Activated T-cell treated with anti-CD3 and anti-CD28 coated beads, Interleukin-2, amount 50 U/mL, for 24 hours (primary cell): ENCODE measurements at places on chromosomes 2 and 18.

GRCh38 chr2:102893870-102894269 is 132.0 kb downstream of the TMEM182 start:
- no peak for DNase-seq

- DNase-seq = no peak
Observed at GRCh38 chr2:100040906-100041305, 101.5 kb downstream of the AFF3 start.

- DNase-seq = no peak
Observed at GRCh38 chr2:197216361-197216979, 94.1 kb downstream of the ANKRD44 start.

DNA sequence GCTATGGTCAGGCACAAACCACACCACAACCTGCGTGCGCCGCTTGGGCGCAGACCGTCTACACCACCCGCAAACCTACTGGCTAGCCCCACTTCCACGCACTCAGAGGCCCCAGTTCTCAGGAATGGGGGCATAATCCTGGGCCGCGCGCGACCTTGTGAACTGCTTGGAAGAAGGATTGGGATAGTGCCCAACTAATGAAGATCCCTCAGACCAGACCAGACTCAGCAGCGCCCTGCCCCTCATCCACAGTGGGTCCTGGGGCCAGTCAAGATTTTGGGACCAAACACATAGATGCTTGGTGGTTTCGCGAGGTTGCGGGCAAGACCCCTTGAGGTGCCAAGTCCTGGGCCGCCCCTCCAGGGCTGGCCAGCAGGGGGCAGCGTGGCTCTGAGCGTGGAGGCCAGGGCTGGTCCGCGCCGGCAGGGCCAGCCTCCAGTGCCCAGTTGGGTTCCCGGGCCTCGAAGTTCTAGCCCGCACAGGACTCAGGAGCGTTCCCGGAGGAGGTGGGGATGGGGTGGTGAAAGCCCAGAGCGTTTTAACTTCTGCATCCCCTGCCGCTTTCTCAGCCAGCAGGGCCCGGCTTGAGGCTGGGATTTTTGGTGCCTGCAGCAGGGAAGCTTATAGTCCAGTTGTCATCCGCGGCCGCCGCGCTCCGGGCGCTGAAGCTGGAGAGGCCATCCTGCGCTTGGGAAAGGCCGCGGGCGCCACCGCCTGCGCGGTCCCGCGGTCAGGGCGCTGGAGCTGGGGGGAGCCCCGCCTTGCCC is 8.3 kb downstream of the OSR1 start:
- peak; percentile 74 for DNase-seq

- no peak for DNase-seq
Observed at GRCh38 chr2:195316486-195316885, 340.5 kb upstream of the SLC39A10 start.

GRCh38 chr2:67234440-67234839 is 162.7 kb upstream of the ETAA1 start:
- no peak for DNase-seq

DNA sequence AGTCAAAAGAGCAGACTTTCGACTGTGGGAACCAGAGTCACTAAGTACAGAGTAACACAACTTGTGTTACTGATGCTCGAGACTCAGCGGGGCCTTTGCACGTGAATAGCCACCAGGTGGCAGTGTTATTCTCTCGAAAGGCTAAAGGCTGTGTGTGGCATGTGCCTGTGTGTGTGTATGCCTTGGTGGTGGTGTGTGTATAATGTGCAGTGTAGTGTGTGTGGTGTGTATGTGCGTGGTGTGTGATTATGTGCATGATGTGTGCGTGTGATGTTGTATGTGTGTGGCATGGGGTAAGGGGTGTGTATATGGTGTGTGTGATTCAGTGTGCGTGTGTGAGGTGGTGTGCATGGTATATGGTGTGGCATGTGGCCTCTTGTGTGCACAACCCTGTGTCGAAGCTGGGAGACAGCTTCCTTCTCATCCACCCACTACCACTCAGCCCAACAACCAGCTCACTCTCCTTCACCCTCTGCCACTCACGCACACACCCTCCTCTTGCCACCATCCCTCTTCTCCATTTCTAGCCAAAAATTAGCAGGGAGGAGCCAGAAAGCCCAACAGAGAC is 83.0 kb upstream of the ZNF532 start:
- peak; percentile 76 for DNase-seq

DNA sequence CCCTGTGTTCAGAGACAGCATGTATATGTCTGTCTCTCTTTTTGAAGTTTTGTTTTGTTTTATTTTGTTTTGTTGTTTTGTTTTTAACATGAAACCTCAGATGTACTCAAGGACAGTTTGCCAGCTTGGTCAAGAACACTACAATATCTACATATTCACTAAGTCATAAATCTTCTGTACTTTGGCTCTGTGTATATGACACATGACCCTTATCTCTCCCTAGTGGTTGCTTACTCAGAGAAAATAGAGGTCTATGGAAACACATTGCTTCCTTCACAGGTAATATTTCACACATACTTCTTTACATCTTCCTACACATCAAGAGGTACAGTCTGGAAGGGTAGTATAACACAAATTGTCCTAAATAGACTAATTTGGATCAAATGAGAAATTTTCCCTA is 312.6 kb upstream of the VRK2 start:
- DNase-seq = no peak

DNA sequence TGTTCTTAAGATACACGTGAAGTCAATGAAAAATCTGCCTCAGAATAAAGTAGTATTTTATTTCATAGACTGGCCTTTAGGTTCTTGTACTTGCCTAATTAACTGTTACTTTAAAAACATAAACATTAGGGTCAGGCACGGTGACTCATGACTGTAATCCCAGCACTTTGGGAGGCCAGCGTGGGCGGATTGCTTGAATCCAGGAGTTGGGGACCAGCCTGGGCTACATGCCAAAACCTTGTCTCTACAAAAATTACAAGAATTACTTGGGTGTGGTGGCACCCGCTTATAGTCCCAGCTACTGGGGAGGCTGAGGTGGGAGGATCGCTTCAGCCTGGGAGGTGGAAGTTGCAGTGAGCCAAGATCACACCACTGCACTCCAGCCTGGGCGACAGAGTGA is 16.0 kb upstream of the SNORC start:
- no peak for DNase-seq

- DNase-seq = no peak
Observed at GRCh38 chr18:2537296-2537695, 34.0 kb downstream of the METTL4 start.

DNA sequence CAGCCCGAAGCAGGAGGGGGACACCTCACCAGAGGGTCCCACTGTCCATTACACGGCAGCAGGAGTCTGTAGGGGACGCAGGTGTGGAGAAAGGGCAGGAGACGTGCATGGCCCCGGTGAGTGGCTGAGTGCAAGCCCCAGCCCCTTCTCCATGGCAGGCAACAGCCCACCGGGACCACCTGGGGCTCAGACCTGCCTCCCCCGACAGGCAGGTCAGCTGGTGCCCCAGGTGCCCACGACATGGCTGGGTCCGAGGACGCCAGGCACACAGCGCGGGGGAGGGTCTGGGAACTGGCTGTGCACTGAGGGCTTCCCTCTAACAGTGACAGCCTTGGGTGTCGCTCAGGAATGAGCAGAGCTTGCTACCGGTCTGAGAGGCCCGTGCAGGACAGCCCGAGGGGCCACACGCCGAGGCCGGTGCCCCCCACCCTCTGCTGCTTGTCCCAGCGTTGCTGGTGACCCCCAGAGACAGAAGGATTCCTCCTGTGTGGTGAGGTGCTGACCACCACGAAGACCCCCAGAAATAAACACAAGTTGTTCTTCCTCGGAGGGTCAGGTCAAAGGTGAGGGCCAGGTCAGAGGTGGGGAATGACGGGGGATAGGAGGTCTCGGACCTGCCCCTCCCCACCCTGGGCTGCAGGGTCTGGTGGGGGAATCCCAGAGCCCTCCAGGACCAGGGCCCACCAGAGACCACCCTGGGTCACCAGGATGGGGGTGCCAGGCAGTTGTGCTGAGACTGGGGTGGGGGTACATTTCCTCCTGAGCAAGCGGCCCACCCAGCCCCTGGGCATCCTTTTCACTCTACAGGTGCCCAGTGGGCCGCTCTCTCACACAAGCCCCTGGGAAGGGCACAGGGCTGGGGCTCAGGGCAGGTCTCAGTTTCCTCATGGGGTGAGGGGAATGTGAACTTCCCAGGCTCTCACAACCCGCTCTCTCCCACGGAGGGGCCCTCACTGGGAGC is 50.6 kb downstream of the SLC66A2 start:
- peak; percentile 22 for DNase-seq

DNA sequence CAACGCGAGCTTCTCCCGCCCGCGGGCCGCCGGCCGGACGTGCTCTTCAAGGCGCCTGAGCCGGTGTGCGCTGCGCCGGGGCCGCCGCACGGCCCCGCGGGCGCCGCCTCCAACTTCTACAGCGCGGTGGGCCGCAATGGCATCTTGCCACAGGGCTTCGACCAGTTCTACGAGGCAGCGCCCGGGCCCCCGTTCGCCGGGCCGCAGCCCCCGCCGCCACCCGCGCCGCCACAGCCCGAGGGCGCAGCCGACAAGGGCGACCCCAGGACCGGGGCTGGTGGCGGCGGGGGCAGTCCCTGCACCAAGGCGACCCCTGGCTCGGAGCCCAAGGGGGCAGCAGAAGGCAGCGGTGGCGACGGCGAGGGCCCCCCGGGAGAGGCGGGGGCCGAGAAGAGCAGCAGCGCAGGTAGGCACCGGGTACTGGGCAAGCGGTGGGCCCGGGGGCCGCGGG is 676 bp downstream of the HOXD11 start:
- peak; percentile 21 for DNase-seq

DNA sequence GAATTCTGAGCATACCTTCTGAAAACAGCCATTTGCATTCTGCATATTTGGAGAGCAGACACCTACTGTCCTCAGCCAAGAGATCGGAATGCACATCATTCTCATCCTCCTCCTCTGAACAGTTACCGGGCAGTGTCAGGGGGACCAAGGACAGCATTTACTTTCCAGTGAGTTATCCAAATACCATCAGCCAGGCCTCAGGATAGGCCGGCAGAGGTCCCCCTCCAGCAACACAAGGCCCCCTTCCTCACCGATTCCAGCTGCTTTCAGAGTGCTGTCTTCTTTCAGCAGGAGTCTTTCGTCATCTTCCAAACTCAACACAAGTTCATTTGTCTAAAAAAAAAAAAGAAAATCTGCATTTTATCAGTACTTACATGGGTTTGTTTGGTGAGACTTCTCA is 55.3 kb downstream of the C2orf76 start:
- no peak for DNase-seq

GRCh38 chr2:12877761-12878160 is 161.0 kb downstream of the TRIB2 start:
- DNase-seq = no peak
